ENCODE measurements at places on chromosomes 16 and 17.

- no peak for DNase-seq
Observed at GRCh38 chr17:41619036-41619926, 5.1 kb downstream of the KRT17 start.

DNA sequence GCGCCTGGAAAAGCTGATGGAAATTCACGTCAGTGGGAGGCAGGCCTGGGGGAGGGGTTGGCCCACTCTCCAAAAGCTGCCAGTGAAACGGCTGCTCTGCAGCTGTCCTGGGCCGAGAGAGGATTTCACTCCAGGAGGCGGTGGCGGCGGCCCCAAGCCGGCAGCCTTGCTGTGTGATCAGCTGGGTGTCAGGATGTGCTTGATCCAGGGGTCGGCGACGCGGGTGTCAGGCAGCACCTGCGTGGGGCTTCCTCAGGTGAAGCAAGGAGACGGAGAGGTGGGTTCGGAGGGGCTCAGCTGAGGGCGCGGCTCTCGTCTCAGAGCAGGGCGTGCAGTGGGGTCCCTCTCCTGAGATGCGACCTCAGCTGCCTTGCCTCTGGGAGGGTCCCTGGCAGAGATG, 7.0 kb downstream of the CBFA2T3 start:
- no peak for DNase-seq

DNA sequence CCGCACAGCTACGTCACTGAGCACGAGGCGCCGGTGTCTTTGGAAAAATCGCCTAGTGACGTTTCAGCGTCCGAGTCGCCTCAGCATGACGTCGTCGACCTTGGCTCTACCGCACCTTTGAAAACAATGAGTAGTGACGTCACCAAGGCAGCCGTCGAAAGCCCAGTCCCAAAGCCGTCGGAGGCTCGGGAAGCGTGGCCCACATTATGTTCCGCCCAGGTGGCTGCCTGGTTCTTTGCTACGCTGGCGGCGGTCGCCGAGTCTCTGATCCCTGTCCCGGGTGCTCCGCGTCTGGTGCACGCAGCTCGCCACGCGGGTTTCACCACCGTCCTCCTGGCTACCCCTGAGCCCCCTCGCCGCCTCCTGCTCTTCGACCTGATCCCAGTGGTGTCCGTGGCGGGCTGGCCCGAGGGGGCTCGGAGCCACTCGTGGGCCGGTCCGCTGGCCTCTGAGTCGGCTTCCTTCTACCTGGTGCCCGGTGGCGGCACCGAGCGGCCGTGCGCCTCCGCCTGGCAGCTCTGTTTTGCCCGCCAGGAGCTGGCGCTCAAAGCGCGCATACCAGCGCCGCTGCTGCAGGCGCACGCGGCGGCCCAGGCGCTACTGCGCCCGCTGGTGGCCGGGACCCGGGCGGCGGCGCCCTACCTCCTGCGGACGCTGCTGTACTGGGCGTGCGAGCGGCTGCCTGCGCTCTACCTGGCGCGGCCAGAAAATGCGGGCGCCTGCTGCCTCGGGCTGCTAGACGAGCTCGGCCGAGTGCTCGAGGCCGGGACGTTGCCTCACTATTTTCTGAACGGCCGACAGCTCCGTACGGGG, 1.5 kb downstream of the TMEM102 start:
- DNase-seq: no peak

DNA sequence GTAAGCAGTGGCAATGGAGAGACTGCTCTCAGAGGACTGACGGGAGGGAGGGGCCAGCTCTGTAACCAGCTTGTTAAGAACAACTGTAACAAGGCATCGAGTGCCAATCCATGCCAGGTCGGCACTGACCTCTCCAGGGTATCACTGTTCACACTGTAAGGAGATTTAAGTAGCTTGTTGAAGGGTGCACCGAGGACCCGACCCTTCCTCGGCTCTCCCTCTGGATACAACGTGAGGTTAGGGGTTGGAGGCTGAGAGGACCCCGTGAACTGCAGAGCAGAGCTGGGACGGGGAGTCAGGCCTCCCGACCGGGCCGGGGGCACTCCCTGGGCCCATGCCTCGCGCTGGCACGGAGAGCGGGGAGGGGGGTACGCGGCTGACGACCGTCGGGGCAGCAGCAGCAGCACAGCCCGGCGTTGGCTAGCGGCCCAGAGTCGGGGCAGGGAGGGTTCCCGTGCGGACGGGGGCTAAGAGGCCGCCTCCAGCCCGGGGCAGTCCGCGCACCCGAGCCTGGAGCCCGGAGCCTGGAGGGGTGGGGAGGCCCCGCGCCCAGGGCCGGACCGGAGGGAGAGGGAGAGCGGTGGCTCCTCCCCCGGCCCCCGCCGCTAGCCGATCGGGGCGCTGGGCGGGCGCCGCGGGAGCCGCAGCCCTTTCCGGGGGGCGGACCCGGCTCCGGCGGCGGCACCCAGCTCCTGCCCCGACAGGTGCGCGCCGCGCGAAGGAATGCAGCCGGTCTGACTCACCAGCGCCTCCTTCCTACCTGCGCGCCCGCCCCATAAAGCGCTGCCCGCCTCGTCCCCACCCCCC, at the start of gene ITGB4:
TSS of gene ITGB4 (plus strand) at position 804 of the 807 bp plus-strand sequence. CDS start 3,245 bp downstream, outside the sequence.
- no peak for DNase-seq

DNA sequence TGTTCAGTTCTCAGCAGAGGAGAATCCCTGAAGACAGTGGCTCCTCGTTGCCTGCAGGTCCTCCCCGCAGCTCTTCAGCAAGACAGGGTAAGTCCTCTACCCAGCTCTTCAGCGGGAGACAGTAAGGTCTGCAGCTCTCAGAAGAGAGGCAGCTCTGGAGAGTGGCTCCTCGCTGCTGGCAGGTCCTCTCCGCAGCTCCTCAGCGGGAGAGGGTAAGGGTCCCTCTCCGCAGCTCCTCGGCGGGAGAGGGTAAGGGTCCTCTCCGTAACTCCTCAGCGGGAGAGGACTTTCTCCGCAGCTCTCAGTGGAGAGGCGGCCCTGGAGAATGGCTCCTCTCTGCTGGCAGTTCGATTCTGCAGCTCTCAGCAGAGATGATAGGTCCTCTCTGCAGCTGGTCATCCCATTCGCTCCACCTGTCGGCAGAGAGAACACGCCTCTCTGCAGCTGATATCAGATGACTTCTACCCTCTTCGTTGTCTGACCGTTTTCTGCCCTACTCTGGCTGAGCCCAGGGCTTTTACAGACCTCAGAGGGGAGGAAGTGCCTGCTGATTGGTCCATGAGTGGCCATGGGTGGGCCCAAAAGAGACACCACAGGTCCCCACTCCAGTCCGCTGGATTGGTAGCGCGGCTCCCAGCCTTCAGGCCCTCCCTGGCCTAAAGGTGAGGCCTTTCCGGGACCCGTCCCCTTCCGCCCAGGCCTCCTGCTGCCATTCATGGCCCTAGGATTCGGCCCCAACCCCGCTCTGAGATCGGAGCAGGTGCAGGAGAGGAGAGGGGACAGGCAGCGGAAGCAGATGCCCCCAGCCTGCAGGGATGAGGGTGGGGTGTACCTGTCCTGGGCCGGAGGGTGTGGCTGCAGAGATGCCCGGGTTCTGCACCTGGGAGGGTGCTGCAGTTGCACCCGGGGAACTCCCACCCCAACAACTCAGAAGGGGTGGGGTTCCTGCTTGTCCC, 11.9 kb upstream of the SHCBP1 start:
- no peak for DNase-seq

DNA sequence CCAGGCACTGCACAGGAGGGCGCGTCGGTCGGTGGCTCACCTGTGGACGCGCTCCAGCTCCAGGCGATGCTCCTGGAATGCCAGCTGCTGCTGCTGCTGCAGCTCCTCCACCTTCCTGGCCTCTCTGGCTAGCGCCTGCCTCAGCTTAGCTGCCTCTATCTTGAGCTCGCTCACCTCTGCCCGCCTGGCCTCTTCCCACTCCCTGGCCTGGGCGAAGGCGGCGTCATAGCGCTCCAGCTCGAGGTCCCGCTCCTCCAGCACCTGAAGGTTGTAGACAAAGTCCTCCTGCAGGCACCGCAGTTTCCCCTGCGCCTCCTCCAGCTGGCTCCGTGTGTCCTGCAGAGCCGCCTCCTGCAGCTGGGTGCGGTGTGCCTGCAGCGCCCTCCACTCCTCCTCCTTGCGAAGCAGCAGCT, 11.1 kb downstream of the CCDC57 start:
- DNase-seq: no peak

GRCh38 chr17:30337393-30337999, 3.6 kb upstream of the TMIGD1 start:
- DNase-seq: no peak

DNA sequence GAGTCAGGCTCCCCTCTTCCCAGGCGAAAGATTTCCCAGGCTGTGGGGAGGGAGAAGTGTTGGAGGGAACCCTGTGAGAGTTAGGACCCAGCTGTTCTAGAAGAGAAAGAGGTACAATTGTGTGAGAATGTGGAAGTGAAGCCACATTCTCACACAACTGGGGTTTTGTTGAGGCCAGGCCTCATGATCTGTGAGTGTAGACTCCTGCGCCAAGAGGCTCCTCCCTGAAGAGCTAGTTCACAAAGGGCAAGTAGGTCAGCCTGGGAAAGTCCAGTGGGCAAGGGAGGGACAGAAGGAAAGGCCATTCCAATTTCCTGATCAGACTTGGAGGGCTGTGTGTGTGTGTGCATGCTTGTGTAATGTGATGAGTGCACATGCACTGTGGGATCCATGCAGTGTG, 15.2 kb downstream of the CD300LF start:
- no peak for DNase-seq

DNA sequence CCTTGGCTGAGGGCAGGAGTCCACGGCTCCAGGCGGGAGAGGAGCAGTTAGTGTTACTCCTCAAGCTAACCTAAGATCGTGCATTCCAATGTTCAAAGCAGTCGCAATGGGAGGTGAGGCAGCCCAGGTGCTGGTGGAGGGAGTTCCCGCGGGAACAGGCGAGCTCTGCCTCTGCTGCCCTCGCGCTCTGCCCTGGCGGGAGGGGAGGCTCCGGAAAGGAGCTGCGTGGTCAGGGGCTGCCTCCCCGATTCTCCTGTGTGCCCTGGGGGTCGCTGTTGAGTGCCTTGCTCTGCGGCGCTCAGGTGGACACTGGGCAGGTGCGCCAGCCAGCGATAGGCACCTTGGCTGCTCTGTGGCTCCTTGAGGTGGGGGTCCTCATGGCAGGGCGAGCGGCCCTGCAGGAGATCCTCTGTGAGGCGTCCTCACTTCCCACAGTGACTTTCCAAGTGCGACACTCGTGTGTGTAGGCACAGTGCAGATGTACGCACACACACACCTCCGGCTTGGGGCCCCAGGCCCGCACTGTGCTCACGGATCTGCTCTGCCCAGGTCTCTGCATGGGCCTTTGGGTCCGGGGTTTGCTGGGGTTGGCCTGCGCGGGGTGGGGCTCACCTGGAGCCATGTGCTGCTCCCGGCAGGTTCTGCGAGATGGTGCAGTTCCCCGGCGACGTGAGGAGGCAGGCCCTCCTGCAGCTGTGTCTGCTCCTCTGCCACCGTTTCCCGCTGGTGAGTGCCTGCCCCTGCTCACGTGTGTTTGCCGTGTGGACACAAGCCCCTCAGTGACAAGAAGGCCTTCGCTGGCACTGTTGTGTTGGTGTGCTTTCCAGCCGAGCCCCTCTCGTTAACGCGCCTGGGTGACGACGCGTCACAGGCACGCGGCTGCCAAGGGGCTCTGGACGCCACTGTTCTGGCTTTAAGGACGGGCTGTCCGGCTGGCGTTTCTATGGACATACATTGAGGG, 97.9 kb upstream of the ZNF750 start:
- no peak for DNase-seq

GRCh38 chr17:31484821-31485220, 93.3 kb downstream of the RAB11FIP4 start:
- no peak for DNase-seq

DNA sequence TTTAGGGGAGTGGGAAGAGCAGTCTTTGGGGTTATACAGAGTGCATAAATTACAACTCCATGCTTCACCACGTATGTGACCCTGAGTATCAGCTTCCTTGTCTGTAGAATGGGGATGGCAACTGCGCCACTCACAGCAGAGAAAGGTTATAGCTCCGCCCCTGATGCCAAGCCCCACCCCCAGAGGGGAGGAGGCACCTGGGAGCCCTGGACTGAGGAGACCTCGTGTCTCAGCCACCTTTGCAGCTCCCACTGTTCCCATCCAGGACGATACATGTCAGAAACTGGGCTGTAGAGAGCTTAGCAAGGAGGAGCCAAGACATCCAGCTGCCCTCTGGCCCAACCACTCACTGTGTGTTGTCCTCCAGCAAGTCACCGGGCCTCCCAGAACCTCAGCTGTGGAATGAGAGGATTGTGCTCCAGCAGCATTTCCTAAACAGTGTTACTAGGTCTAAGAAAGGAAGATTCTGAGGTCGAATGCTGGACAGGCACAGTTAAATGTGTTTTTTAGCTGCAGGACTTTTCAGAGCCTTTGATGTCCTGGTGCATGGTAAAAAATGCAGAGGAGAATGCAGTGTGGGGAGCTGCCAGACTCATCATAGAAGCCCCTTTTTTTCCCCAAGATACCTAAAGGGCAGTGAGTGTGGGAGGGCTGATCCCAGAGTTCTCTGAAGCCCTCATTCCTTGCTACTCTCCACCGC, 49.4 kb downstream of the BEAN1 start:
- DNase-seq: no peak

GRCh38 chr17:13885953-13886889, 183.1 kb upstream of the COX10 start:
- no peak for DNase-seq

- no peak for DNase-seq
Observed at GRCh38 chr16:80274576-80275191, 266.1 kb upstream of the DYNLRB2 start.

- DNase-seq: no peak
Observed at GRCh38 chr17:67262435-67263117, 17.6 kb upstream of the HELZ start.

DNA sequence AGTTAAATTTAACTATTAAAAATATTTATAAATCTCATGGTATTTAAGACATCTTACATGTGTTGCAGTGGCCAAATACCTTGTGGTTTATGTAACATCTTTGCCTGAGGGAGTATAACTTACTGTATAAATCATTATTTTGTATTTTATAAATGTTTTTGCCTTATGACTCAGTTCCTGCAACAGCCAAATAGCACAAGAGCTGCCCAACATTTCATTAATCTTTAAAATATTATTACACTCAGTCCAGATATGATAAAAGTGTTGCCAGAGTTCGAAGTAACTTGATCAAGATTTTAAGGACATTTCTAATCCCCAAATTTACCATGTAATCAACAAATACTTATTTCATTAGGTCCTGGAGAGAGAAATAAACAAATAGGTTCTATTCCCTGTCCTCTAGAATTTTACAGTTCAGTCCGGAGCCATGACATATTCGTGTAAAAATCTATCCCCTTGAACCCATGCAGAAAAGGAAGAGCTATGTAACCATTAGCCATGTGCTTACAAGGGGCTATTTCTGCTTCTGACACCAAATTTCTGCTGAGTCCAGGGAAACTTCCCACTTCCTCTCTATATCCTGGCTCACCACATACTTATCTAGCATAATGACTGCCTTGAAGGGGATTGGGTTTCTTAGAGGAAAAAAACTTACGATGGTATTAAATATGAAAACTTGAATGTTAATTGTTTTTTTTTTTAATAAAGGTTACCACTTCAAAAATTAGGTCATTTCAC, 44.0 kb downstream of the IRX6 start:
- no peak for DNase-seq

DNA sequence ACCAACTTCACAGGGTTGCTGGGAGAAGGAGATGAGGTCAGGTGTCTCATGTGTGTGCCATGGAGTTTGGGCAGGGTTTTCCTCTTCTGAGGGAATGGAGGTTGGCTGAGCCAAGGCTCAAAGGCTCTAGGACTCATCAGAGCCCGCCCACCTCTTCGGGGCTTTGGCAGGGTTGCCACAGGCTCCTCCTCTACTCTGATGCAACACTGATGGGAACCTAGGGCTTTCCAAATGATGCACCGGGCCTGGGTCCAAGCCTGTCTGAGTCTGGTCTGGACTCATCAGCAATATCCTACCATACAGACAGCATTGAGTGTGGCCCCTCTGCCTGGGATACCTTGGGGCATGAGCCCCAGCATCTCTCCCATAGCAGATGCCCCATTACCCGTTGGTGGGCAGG, 59.5 kb upstream of the LHX1 start:
- DNase-seq: no peak

- DNase-seq: no peak
Observed at GRCh38 chr17:68670967-68671693, 70.0 kb upstream of the FAM20A start.
